ENCODE measurements at places on chromosomes 12 and 14.

- no peak for DNase-seq
Measured at GRCh38 chr14:102777711-102778337, 575 bp downstream of the TRAF3 start.

GRCh38 chr14:104872469-104873341 is 7.6 kb downstream of the CEP170B start:
- no peak for DNase-seq

DNA sequence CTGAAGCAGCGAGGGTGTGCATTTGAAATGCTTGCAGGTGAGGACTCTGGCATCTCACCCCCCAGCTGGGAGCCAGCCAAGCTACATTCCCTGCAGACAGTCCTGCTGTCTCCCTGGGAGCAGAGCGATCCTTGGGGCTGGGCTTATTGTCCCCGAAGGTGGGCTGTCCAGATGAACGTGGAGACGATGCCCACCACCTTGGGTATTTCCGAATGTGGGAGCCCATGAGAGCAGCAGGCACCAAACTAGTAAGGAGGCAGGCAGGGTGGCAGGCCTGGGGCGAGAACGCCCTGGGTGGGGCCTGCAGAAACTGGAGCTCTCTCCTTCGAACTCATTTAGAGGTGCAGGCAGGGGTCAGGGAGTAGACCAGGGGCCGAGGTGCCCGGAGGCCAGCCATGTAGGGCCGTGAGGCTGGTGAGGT is 18.5 kb downstream of the ZBTB42 start:
- DNase-seq: no peak

DNA sequence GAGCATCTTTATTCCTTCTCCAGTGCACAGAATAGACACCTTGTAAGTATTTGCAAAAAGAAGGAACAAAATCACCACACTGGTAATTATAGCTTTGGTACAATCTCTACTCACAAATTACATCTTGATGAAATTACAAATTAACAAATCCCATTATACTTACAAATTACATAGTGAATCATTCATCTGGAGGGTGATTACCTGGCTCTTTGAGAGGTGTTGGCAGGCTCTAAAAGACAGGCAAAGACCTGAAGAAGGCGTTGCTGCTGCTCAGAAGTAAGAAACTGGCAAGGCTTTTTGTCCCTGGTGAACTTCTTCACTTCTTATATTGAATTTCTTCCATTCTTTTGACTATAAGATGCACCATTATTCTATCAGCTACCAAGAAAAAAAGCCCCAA is 21.7 kb upstream of the LMNTD1 start:
- no peak for DNase-seq

DNA sequence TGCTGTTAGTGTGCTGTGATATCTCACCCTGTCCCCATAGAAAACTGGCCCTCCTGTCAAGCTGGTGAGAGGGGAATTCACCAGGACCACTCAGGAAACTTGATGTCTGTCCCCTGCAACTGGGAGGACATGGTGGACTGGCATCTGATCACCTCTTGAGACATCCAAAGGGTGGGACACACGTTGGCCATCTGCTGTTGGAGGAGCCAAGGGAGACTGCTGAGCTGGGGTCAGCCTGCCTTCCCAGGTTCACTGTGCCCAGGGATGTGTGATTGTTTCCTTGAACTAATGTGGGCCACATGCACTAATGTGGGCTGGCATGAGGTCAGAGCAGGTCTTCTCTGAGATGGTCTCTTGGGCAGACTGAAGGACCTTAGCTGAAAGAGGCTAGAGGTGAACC is 16.7 kb upstream of the TMEM229B start:
- DNase-seq: no peak
